ENCODE measurements at places on chromosomes 4 and X. TPM values are rescaled to one million over a fixed set of nuclear protein-coding genes. Genes with fewer than 3 reads are reported as not detected.

DNA sequence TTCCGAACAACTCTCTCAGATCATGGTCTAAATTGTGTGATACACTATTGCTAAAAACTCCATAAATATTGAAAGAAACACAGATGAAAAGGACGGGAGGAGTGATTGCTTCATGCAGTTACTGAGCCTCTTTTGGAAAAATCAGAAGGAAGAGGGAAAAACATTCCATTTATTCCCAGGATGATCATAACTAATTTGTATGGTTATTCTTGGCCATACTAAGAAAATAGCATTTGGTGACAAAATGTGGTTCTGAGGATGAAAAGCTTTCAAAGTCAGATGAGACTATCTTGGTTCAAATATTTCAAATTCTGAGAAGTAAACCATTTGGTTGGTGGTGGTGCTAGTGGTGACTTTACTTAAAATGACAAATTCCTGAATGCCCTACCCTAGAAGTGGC is 305.4 kb upstream of the LDB2 start:
- DNase-seq: no peak

DNA sequence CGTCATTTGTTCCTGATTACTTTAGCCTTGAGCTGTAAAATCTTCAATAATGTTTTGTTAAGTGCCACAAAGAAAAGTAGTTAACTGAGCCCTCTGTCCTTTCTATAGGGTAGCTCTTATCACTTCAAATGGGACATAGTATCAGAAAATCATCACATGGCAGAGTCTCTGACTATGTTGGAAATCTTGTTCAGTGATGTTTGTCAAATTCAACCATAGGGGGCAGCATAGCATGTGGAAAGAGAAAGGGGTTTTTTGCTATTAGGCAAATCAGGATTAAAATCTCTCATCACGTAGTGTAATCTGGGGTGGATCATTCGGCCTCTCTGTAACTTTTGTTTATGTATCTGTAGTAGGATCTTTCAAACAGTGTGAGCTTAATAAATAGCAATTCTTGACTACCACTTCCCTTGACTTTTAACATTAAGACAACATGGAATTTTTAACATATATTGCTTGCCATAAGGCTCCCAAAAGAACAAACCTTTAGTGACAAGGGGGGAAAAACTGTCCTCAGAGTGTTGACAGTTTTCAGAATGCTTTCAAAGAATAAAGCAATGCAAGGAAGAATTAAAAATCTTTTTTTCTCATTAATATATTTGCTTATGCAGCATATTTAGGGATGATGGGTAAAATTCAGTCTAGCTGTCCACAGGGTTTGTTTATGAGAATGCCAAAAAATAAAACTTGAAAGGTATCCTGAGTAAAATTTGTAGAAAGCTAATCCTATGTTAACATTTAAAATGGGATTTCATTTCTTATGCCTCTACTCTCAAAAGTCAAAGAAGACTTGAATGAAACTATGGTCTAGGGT is 127.2 kb downstream of the FBXW7 start:
- DNase-seq: peak; percentile 37

- DNase-seq: no peak
Observed at GRCh38 chr4:106670976-106671375, 302.4 kb upstream of the GIMD1 start.

GRCh38 chr4:100889401-100889800 is 371.6 kb upstream of the EMCN start:
- DNase-seq: no peak

- DNase-seq: no peak
Observed at GRCh38 chr4:33696586-33696985, 2547.7 kb downstream of the ARAP2 start.

GRCh38 chr4:142686081-142686480 is 160.0 kb downstream of the INPP4B start:
- no peak for DNase-seq

GRCh38 chr4:163878336-163879121 is 384.0 kb downstream of the TMA16 start:
- no peak for DNase-seq

DNA sequence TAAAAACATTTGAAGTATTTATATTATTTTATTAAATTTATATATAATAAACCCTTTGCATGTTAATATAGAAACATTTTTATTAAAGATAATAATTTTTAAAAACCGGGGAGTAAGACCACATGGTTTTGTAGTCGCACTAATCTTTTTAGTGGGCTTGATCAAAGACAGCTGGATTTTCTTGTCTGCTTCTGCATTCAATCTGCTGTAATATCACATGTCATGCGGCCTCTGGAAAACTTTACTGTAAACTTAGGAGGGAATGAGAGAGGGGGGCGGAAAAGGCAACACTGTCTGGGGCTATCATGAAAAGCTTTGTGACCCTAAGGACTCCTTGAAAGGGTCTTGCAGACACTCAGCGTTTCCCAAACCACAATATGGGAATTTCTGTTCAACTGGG is 62.8 kb upstream of the NLGN4X start:
- DNase-seq: no peak

Gene HNRNPDL
- total RNA-seq: 452 TPM

Gene TRAM1L1
- total RNA-seq: 0.36 TPM

Gene FRAS1
- 22.5 TPM for total RNA-seq

Gene CENPE
- 19.8 TPM for total RNA-seq
